ENCODE measurements at places on chromosomes 7 and 10.

DNA sequence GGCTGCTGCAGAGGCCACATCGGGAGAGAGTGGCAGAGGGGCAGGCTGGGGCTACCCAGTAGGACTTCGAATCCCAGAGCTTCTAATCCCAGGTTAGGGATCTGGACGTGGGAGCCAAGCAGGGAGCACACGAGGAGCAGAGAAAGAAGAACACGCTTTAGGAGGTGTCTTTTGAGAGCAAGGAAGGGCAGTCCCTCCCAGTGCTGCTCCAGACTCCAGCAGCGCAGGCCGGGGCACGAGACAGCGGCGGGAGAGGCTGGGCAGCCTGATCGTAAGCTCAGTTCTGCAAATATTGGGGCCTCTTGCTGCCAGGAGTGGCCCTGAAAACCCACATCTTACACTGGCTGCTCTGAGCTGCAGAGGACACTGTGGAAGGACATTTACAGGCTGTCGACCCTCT lies 75.9 kb downstream of the HIPK2 start:
- DNase-seq: no peak

DNA sequence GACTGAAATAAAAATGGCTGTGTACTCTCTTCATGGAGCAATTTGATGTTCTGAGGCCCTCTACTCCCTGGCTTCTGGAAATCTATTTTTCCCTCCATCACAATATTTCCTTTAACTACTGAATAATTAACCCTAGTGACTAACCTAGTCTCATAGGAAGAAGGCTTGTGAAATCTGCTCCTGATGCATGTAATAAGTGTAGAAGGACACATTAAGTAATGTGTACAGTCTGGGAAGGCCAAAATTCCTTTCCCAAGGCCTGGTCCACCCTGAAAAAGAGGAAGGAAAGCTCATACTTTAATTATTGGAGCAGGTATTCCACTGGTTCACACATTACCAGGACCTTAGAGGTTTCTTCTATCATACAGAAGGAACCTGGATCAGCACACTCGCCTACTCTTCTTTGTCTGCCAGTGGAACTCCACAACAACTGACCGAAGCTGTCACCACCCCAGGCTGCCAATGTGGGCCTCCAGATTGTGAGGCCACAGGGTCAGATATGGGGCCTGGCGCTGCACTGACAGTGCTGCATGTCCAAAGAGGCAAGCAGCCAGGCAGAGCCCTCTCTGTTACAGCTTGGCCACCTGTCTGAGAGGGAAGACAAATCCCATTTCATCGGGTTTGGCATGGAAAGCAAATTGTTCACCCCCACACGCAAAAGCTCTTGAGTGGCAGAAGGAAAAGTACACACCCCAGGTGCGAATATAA lies 54.4 kb upstream of the FAM133B start:
- no peak for DNase-seq

DNA sequence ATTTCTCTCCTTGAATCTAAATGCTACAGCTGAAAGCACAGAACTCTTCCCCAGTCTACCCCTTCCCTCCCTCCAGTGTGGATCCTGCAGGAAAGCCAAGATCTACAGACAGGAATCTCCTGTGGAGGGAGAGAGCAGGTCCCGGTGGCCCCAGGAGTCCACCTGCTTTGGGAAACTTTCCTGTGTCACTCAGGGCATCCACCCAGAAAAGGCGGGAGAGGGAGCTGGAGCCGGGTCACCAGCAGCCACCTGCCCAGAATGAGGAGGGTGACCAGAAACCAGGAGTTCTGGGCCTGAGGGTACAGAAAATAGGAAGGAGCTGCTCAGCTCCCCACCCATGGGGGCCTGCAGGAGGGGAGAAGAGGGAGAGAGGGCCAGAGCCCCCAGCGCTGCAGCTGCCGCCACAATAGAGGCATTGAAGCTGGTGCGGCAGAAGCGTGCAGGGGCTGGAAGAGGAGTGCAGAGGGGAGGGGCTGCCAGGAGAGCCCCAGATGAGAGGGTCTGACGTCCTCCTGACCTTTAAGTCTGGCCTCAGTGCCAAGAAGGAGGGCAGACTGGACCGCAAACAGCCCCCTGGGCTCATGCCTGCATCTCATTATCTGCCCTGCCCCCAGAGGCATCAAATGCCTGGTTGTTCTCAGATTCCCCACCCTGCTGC lies 56.3 kb upstream of the TMEM72 start:
- DNase-seq: no peak

DNA sequence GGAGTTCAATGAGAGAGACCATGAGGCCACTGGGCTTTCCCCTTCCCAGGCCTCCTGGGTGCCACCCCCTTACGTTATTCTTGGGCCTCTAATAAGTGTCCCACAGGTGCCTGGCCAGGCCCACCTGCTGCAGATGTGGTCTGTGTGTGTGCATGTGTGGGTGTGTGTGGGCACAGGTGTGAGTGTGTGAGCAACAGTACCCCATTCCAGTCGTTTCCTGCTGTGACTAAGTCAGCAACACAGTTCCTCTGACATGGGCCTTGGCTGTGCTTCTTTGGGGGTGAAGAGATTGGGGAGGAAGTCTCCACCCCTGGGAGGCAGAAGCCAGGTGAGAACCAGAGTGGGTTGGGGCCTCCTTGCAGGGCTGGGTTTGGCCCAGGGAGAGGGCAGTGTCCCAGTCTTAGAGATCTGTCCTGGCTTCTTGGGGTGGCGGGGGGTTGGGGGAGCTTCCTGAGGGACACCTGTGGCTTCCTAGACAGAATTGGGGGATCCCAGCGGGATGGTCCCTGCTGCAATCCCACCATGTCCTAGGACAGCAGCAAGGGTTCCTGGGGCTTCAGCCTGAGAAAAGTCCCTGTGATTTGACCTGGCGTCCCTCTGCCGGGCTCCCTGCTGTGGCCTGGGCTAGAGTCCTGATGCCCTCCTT lies 4.1 kb upstream of the PILRB start:
- DNase-seq: no peak

DNA sequence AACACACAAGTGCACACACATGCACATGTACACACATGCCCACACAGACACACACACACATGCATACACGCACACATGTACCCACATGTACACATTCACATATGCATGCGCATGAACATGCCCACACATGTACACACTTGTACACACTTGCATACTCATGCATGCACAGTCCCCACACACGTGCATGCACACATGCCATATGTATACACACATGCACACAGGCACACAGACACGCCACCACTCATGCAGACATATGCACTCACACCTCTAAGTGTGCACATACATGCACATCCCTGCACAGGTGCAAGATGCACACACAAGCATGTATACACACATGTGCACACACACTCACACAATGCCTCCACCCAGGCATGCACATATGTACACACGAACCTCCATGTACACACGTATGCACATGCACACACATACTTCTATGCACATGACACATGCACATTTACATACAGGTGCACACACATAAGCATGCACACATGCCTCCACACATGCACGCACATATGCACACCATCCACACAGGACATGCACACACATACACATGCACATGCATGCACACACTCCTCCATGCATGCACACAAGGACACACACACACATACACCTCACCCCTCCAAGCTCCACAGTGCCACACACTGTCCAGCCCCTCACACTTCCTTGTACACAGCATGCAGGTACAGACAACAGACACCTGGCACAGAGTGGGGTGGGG lies 45.8 kb downstream of the YKT6 start:
- DNase-seq: no peak

DNA sequence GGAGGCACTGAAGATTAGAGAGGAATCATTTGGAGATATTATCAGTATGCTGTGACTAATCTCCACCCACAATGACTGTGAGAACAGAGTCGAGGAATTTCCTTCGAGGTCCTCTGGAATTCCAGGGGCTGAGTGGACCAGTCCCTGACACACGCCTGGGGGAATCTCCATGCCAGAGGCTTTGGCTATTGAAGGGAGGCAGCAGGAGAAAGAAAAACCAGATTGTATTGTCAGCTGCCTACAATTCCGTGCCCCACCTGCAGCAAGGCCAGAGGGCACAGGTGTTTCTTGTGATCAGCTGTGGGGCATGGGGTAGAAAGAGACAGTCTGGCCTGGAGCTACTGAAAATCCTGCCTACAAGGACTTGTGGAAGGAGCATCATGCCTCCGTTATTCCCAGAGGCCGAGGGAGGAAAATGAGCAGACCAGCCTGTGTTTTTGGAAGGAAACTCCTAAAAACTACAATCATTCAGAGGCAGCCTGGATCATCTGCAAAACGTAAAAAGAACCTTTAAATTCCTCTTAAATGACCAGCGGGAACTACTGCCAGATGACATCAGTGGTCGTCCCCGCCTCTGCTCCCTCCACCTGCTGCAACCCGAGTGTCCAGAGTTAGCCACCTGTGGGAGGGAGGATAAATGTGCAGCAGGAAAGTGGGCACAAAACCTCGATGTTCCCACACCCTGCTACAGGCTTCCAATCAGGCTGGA lies 25.4 kb upstream of the ANK3 start:
- DNase-seq: no peak

DNA sequence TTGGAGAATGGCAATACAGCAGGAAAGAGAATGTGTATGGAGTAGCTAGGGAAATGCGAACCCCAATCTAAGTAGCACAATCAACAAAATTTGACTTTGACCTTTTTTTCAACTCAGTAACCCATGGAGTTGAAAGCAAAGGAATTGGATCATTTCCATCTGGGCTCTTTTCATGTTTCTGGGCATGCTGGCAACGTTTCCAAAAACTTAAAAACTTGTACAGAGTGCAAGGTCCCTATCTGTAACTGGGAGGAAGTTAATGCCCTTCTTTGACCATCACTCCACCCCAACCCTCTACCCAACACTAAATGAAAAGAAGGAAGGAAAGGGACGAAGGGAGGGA lies 1.3 kb upstream of the HIBADH start:
- no peak for DNase-seq

GRCh38 chr10:124032971-124033886 lies 60.2 kb downstream of the CHST15 start:
- DNase-seq: no peak

DNA sequence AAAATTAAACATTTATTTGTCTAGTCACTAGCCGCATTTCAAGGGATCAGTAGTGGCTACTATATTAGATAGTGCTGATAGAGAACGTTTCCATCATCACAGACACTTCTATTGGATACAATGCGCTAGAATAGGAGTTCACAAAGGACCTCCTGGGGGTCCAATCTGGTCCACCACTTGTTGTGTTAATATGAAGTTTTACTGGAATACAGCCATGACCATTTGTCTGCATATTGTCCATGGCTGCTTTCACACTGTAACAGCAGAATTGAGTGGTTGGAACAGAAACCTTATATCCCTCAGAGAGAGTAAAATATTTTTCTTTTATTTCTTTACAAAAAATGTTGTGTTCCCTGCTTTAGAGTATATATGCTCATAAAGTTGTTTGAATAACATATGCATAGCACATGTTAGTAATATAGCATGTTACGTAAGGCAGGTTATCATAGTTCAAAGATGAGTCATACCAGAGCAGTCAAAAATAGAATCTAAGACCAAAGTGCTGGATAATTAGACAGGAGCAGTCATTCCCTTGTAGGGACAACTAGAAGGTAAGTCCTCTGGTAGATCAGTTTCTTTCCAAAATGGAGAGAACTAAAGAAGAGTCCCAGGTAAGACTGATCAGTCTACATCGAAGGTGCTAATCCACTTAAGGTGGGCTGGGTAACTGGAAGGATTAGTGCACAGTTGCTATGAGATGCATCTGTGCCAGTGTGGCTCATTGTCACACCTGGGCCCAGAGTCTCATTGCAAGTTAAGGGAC lies 14.9 kb downstream of the BZW2 start:
- no peak for DNase-seq

DNA sequence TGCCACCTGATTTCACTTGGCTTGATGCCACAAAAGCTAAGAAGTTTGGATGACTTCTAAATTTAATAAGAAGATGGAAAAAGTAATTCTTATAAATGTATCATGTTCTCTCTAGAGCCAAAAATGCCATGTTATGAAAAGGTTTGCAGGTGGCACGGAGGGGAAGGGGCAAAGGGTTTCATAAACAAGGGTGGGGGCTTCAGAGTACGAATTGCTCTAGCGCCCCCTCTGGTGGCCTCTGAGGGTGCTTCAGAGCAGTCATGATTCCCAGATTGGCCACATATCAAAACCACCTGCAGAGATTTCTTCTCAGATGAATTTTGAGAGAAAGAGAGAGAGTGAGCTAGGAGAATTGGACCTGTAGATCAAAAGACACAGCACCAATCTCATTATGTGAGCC lies 208.6 kb upstream of the YAE1 start:
- DNase-seq: no peak

GRCh38 chr7:82049891-82050533 lies 280.2 kb upstream of the HGF start:
- no peak for DNase-seq

- no peak for DNase-seq
These were observed 83.0 kb upstream of the DNAJB6 start for GRCh38 chr7:157253850-157254249.

- no peak for DNase-seq
These were observed 56.0 kb upstream of the COMTD1 start for GRCh38 chr10:75291805-75292204.

DNA sequence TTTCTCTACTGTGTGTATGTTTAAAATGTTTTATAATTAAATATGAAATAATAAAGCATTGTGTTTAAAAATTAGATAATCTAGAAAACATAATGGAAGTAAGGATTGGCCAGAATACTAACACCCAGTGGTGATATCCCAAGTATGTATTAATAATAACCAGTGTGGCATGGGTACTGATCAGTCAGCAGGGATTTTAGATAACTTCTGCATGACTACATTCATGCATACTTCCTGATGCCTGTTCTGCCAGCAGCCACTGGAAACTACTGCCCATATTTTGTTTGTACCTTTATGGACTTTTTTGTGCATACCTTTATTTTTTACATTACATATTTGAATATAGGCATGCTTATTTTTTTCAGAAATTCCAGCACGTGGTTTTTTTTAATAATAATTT lies 156.6 kb upstream of the TMEM196 start:
- DNase-seq: no peak

DNA sequence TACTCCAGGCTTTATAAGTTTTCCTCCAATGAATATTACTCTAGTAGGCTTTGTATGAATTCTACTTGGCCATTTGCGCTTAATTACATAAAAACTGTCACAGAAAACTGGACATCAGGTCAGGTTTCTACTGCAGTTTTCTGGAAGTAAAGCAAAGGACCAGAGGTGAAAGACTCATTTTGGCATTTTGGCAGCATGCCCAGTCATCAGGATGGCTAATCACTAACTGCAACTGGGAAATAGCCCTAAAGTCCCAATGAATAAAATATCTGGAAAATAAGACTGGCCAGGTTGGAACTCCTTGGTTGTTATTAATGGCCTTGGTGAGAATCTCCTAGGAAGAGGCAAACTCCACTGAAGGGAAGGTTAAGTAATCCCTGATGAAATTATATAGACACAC lies 75.5 kb downstream of the COPG2 start:
- DNase-seq: no peak

DNA sequence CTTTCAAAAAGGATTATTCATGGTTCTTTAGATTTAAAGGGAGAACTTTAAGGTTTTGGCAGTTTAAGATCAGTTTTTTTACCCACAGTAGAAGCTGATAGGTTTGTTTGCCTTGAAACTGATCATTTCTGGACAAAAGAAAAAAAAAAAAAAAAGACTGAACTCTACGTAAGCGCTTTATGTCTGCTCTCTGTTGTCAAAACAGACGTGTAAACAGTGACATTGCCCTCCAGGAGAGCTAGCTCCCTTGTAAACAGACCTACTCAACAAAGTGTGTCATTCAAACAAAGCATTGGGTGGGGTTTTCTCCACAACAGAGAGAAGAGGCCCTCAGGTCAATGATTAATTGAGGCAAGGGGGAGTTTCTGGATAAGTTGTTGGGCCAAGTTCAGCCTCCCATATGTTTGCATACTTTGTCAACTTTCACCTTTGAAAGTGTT lies 568.1 kb upstream of the LRRN3 start:
- DNase-seq: no peak

GRCh38 chr10:110759523-110759922 lies 112.2 kb upstream of the PDCD4 start:
- no peak for DNase-seq
